ENCODE measurements at places on chromosomes 4 and X.

DNA sequence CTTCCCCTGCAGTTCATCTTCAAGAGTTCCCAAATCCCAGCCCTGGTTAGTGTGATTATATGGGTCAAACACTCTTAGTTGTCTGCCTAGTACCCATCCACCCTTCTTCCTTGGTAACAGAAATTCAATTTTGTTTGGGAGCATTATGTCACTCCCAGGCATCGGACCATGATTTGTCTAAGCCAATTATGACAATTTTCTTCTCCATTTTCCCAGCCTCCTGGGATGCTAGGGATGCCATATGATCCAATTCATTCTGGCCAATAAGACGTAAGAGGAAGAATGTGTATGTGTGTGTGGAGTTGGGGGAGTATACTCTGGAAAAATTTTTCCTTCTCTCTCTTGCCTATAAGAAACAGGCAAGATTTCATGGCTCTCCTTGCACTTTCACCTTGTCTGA is 465.9 kb downstream of the MID1IP1 start:
- no peak for DNase-seq

DNA sequence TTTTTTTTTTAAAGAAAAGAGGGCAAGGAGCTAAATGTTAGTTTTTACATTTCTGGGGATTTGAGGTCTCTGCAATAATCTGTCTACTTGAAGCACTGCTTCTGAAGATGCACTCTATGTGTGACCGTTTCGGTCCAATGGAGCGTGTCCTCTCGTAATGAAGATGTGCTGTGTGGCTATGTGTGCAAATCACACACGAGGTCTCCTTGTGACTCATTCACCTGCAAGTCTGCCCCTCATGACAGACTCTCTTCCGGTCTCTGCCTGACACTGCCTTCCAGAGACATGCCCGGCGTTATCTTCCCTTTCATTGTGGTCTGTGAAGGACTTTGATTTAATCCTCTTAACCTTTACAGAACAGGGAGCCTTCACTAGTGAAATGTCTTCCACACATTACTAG is 84.3 kb downstream of the TRAM1L1 start:
- no peak for DNase-seq

- DNase-seq = no peak
Measured at GRCh38 chr4:144410230-144410783, 235.6 kb upstream of the HHIP start.

DNA sequence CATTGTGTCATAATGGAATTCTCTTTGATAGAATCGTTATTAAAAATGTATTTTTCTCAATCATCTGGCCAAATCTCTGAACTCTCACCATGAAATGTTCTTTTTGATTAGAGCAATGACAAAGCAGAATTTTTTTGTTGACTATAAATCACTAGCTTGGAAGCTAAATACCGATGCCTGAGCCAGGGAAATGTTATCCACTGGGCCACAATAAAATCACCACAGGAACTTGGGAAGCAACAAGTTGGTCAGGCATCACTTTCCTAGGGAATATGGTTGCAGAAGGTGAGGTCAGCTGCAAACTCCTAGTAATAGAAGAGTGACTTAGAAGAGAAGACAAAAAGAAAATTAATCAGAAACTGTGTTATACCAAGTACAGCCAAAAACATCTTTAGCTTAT is 60.6 kb upstream of the CFAP47 start:
- DNase-seq = no peak

DNA sequence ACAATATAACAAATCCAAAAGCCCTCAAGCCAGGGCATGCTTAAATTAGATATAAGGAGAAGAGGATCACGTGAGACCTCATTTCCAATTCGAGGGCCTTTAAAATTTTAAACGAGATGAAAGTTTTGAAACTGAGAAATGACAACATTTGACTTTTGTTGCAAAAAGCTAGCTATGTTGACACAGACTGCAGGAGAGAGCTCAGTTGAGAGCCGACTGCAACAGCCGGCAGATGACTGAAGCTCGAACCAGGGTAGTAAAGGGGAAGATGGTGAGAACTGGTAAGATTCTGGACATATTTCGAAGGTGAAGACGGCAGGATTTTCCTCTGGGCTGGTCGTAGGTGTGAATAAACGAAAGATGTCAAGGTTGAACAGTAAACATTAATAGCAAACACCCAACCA is 773 bp downstream of the PRMT9 start:
- DNase-seq = peak; percentile 16

- no peak for DNase-seq
Measured at GRCh38 chrX:136616987-136617685, 30.8 kb upstream of the CD40LG start.

- no peak for DNase-seq
Measured at GRCh38 chr4:128802680-128803628, 6.5 kb upstream of the JADE1 start.

GRCh38 chrX:21373637-21374162 is 518 bp upstream of the CNKSR2 start:
- DNase-seq = no peak

DNA sequence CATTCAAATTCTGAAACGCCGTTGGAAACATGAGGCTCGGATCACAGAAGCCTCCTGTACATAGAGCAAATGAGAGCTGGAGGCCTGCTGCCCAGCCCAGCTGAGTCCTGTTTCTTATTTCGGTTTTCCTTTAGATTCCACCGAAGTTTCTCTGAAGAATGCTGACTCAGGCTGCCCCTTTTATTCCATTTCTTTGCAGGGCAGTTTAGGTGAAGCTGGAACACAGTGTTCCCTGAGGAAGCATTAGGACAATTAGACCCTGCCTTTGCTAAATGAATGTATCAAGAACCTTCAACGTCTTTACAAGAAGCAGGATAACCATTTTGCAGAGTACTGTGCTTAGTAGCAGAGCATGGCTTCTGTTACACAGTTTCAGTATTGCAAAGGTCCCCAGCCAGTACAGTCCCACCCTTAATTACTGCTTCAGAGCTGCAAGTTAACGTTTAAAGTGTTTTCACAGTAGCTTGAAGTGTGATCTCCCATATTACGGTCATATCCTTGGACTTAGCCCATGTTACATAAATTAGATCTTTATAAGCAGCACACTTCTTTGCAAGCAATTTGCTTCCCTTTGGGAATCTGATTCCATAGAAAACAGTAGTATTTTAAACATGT is 117.0 kb downstream of the TBL1X start:
- no peak for DNase-seq

DNA sequence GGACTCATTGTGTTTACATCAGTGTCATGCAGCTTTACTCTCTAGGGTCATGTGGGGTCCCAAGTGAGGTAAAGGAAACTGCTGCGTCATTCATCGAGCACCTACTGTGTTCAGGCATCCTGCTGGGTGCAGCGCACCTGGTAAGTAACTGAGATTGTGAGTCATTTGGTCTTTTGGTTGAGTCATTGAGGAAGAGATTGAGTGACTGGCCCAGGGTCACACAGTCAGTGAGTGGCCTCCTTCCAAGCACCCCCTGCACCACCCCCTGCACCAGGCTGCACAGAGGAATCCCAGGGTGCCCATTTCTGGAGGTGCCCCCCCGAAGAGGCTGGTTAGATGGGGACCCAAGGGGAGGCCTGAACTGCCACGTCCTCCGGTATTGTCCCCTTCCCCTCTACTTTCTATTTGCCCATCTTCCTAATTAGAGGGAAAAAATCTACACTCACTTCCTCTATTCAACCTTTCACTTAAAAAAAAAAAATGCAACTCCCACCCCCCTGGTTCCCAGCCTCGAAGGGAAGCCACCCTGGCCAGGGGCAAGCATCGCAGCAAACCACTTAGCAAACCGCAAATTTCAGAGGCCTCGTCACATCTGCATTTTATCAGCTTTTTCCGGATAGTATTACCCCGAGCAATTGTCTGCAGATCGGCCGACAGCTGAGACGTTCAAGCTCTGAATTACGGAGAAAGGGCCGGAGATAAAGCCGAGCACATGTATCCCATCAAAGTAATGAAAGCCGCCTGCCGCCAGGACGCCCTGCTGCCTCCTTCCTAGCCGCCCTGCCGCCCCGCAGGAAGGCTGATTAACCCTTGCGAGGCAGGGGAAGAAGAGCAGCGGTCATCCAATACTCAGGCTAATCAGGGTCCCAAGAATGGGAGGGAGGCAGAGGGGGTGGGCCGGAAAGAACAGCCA is 96.3 kb upstream of the MSX1 start:
- DNase-seq = peak; percentile 45

GRCh38 chr4:94653984-94654609 is 103.7 kb upstream of the BMPR1B start:
- DNase-seq = no peak
